Activated T-cell treated with anti-CD3 and anti-CD28 coated beads, Interleukin-2, amount 50 U/mL, for 72 hours (primary cell): ENCODE measurements at places on chromosomes 7 and 10. TPM values are rescaled to one million over a fixed set of nuclear protein-coding genes. Genes with fewer than 3 reads are reported as not detected.

ERVW-1 gene
- total RNA-seq, result not detected

LIPM gene
- not detected for total RNA-seq

ELAPOR2 gene
- 16.8 TPM for total RNA-seq

OR6V1 gene
- total RNA-seq, result not detected

CFAP43 gene
- total RNA-seq, result 0.31 TPM
